Heart left ventricle (tissue), 16 donors: ENCODE measurements at places on chromosomes 12 and 14. TPM values are rescaled to one million over a fixed set of nuclear protein-coding genes. Genes with fewer than 3 reads are reported as not detected.

Gene TRMT5
- 1.6 TPM for polyA plus RNA-seq

Gene FBXL14
- 1.7 TPM for polyA plus RNA-seq

DNA sequence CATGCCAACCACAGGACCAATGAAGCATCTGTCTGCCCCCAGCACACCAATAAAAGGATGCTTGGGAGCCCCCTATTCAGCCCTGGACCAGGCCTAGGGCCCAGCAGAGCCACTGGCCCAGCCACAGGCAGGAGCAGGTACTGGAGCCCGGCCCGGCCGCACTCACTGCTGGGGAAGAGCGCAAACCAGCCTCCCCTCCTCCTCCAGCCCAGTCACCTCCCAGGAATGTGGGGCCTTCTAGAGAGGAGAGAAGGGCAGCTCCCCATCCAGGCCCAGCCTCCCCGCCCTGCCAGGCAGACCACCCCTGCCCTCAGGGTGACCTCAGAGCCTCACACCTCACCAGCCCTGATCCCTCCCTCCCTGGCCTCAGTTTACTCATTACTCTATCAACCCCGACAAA is 56.2 kb downstream of the CCNK start:
- peak; percentile 70 for DNase-seq

GRCh38 chr12:68319988-68320623 is 12.1 kb downstream of the MDM1 start:
- DNase-seq: peak; percentile 31

- DNase-seq: no peak
Measured at GRCh38 chr14:91607322-91608047, 97.4 kb upstream of the PPP4R3A start.

- no peak for DNase-seq
Measured at GRCh38 chr14:56539862-56540261, 39.7 kb upstream of the TMEM260 start.

DNA sequence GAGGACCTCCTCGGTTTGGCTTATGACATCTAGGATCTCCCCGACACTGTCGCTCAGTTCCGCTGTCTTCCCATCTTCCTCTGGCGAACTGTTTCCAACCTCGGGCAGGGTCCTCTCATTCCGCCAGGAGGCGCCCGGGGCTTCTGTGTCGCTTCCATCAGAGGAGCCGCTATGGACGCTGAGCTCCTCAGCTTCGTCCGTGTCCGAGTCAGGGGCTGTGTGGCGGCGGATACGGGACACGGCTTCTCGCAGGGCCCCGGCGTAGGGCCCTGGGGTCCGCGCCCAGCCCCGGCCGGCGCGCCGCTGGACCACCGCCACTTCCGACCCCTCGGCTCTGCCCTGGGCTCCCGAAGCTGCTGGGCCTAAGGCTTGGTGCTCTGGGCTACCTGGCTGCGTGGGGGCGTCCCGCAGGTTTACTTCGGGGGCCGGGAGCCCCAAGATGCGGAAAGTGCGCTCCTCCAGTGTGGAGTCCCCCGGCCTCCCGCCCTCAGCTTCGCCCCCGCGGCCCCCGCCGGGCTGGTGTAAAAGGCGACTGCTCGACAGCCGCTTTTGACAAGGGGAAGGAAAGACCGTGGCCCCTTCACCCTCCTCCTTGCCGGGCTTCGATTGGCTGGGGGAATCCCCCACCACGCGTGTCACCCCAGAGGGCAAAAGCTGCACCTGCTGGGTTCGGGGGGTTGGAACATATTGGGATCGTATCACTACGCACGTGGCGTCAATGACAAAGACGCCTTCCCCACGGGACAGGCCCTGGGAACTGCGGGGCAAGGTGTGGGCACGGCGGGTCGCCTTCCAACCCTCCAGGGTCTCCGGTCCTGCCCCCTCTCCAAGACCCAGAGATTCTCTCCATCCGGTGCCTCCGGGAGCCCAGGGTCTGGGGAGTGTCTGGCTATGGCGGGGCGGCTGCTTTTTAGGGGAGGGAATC is 2.1 kb downstream of the DDN start:
- peak; percentile 89 for DNase-seq

DNA sequence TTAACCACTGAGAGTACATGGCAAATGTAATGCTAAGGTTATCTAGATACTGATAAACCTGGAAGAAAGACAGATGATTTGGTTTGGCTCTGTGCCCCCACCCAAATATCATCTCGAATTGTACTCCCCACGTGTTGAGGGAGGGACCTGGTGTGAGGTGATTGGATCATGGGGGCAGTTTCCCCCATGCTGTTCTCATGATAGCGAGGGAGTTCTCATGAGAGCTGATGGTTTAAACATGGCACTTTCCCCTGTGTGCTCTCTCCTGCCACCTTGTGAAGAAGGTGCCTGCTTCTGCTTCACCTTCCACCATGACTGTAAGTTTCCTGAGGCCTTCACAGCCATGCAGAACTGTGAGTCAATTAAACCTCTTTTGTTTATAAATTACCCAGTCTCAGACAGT is 14.2 kb downstream of the NOXRED1 start:
- no peak for DNase-seq

DNA sequence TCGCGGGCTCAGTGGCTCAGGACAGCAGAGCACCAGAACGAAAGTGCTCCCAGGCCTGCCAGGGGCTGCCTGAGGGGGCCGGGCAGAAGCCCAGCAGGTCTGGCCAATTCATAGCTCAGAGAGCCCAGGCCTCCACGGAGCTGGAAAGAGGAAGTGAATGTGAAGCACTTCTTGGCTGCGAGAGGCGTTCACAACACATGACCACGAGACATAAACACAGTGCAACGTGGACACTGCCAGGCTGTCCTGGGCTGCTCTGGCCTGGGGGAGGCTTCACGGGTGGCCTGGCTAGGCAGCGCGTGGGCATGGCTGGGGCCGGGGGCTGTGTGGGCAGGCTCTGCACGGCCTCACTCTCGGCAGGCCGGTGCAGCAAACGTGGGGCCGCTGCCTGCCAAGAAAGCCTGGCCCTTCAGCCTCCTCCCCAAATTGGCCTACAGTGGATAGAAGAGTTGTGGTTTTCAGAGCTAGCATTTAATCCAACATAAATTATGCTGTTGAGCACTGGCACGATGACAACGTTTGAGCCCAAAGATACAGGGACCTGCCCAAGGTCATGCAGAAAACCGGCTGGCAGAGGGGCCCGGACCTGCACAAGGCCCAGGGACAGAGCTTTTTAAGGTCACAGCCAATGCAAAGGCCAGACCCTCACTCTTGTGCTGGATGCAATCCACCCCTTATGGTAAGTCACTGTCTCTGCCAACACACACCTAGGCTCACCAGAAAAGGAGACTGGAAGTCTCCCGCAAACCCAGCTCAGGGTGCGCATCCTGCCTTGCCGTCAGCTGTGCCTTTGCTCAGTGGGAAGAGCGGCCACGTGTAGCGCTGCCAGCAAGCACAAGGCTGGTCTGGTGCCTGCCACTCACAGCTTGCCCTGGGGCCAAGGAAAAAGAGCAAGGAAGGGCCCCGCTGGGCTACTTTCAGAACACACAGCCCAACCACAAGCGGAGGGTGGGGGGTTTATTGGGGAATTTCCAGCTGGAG is 8.6 kb downstream of the SLC25A29 start:
- peak; percentile 92 for DNase-seq

DNA sequence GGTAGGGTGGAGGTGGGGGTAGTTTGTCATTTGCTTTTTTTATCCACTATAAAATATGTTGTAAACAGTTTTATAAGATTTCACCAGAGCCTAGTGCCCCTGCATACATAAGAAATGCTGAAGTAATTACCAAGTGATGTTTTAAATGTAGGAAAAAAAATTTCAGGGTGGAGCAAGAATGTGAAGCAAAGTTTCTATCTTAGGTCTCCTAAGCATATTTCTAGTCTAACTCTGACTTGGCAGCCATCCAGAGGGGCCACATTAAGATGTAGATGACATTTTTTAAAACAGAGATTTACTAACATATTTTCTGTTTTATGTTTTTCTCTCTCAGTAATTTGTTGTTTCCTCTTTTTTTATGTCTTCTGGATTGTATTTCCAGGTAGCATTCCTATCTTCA is 15.8 kb upstream of the KRAS start:
- DNase-seq: no peak

- DNase-seq: no peak
Measured at GRCh38 chr12:3863756-3864155, 9.4 kb downstream of the PARP11 start.

- DNase-seq: no peak
Measured at GRCh38 chr14:101333335-101334280, 227.7 kb upstream of the DIO3 start.

DNA sequence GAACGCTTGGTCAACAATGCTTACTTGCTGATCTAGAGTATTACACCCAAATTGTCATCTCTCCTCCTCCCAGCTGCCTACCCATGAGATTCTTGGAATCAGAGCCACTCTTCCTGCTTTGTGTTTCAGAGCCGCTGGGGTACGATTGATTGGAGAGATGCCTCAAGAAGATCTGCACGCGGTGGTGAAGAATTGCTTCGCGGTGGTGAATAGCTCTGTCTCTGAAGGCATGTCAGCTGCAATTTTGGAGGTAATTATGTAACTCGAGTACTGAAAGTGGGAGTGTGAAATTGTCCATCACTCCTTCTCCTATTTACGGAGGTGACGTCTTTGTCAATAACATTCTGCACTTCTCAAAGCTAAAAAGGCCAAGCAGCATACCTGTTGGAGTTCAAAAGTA is 93.9 kb downstream of the GLT1D1 start:
- no peak for DNase-seq

Gene ST8SIA1
- 1.2 TPM for polyA plus RNA-seq

- no peak for DNase-seq
Measured at GRCh38 chr12:68344126-68344525, 12.0 kb upstream of the MDM1 start.

Gene CNTN1
- 0.01 TPM for polyA plus RNA-seq

- no peak for DNase-seq
Measured at GRCh38 chr12:80679346-80680131, 27.9 kb upstream of the MYF6 start.

Gene TPPP2
- 0.96 TPM for polyA plus RNA-seq

DNA sequence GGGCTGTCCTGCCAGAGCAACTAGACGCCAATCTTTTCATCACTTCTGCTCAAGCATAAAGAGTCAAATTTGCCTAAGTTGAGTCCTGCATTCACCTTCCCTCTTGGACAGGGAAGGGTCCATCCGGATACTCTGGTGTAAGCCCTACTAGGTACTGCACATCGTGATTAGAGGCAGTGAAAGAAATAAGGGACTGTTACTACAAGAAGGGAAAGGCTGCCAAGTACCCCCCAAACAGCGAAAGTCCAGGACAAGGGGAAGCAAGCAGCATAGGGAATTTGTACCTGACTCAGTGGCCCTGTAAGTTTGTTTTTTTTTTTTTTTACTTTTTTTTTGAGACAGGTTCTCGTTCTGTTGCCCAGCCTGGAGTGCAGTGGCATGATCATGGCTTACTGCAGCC is 13.7 kb upstream of the PLEKHH1 start:
- DNase-seq: no peak

DNA sequence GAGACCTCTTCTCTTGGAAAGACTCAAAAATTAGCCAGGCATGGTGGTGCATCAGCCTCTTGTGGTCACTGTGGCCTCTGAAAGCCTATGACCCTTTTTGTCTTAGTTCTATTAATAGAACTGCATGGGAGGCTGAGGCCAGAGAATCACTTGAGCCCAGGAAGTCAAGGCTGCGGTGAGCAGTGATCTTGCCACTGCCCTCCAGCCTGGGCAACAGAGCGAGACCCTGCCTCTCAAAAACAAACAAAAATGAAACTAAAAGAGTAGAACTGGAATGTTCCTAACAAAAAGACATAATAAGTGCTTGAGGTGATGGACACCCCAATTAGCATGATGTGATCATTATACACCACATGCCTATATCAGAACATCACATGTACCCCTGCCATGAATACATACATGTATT is 197.0 kb upstream of the EEA1 start:
- DNase-seq: no peak

Gene BCL2L14
- not detected for polyA plus RNA-seq

Gene MYH6
- 1,673 TPM for polyA plus RNA-seq

GRCh38 chr14:85315733-85316290 is 214.1 kb upstream of the FLRT2 start:
- DNase-seq: no peak

GRCh38 chr14:73747379-73748211 is 33.4 kb upstream of the PNMA1 start:
- DNase-seq: no peak

DNA sequence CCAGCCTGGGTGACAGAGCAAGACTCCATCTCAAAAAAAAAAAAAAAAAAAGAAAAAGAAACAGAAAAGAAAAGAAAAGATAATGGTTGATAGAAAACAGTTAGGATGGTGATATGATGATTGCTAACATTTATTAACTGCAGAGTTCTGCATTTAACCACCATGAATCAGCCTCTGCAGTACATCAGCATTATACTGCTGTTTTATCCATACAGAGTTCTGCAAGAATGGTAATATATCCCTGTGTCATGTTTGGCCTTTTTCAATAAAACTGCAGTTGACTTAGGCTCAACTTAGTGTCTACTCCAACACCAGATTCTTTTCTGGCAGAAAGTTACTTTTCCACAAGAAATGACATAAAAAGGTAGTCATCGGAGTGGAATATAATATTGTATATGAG is 62.6 kb downstream of the DUSP6 start:
- no peak for DNase-seq

Gene TAS2R8
- not detected for polyA plus RNA-seq

- DNase-seq: no peak
Measured at GRCh38 chr12:115322275-115322674, 638.3 kb upstream of the TBX3 start.

Gene PGF
- 5.0 TPM for polyA plus RNA-seq

Gene KRT2
- not detected for polyA plus RNA-seq

Gene CCDC196
- not detected for polyA plus RNA-seq

- no peak for DNase-seq
Measured at GRCh38 chr14:95204705-95205104, 47.4 kb upstream of the DICER1 start.

DNA sequence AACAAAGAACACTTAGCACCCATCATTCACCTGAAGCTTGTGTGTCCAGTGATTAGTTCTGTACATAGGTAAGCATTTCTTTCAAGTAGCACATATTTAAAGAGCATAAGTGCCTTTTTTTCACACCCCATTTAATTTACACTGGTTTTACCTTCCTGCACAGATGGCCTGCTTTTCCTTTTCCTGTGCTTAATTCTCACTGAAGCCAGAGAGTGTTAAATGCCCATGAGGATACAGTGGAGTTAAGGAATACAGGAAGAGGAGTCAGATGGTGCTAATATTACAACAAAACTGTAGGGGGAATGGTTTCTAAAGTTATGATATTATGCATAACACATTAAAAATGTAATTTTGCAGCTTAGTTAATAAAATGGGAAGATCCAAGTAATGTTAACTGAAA is 31.0 kb upstream of the SLC38A1 start:
- DNase-seq: no peak

Gene LRTM2
- polyA plus RNA-seq: not detected
